ENCODE measurements at places on chromosomes 1 and 21.

- DNase-seq, result no peak
These were observed 41.3 kb downstream of the TTC13 start for GRCh38 chr1:230937371-230937770.

- DNase-seq, result peak; percentile 24
These were observed 755 bp upstream of the THRAP3 start for GRCh38 chr1:36223381-36223995.

DNA sequence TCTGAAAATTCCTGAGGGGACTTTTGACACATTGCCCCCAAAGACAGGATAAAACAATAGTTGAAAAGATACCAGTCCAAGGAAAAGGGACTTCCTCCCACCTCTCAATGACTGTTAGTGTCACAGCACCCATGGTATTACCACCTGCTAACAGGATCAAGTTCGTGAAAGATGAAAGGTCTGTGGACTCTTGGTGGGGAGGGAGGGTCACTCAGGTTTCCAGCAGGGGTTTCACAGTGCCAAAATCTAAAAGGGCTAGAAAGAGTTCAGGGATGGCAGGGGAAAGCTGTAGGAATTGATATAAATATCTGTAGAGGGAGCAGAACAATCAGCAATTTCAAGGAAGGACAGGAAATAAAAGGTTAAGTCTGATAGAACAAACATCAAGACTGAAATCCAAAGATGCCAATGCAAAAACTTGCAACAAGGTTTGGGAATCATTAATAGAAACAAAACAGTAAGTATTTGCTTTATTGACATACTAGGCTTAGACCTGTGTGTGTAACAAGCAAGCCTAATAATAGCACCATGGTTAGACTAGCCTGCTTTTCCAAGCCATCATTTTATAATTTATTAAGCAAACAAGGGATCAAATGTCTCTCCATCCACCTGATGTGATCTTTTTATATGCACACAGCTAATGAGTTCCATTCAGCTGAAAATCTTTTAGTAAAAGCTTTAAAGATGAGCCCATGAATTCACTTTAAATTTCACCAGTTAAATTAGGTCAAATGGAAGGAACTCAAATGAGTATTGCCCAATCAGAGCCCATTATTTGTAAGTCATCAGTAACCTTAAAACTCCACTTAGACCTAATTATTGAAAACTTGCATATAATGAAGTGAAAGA is 3.7 kb downstream of the MCL1 start:
- no peak for DNase-seq

- no peak for DNase-seq
These were observed 490 bp downstream of the SERINC2 start for GRCh38 chr1:31413405-31414001.

DNA sequence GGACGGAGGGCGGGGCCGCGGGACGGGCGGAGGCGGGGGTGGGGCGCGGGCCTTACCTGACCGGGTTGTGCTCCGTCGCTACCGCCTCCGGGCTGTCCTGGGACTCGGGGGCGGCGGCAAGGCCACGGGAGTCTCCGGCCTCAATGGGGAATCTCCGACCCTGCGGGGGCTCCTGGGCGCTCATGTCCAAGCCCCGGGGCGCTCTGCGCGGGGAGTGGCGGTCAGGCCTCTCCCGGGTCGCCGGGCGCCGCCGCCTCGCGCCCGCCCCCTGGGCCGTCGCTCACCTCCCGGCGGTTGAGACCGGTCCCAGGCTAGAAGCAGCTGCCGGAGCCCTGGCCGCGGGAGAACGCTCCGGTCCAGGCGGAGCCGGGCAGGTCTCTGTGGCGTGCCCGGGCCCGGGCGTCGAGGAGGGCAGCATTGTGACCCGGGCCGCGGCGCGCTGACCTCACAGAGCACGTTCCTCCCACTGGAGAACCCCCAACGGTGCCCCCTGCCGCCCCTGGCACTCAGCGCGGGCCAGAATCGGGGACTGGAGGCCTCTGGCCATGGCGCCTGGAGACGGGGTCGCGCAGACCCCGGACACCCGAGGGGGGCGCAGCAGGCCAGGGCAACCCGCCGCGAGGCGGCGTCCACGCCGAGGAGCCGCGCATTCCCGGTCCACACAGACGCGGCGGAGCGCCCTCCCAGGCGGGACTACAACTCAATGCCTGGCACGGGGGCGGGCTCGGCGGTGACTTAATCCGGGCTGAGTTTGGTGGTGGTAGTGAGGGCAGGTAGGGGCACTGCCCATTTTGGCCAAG is 411 bp downstream of the FAM229A start:
- DNase-seq, result no peak

DNA sequence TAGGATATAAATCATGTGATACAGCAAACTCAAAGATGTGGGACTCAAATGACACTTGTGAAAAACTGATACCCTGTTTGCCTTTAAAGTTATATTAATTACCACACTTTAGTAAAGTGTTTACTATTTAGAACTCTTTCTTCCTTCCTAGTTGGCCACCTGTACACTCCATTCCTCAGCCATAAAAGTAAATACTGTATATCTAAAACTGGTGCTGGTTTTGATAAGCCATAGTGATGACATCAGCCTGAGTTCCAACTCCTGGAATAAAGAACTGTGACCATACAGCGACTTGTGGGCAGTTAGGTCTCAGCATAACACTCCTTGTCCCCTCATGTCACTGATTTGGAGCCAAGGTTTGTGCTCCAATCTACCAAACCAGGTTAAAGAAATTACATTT is 2.8 kb downstream of the PTGER3 start:
- no peak for DNase-seq
